Activated T-helper 17 cell treated with anti-CD3 and anti-CD28 coated beads, Interleukin-2, amount 50 U/mL, for 72 hours (primary cell): ENCODE measurements at places on chromosomes 7 and 10.

GRCh38 chr7:41872966-41873365, 170.1 kb upstream of the INHBA start:
- no peaks in the 10 kb centered on the region for H3K36me3 ChIP-seq
- ATAC-seq: no peak
- no peak overlapping the region for H3K27ac ChIP-seq
- no peaks in the 10 kb centered on the region for H3K4me1 ChIP-seq

GRCh38 chr10:62166331-62167131, 102.1 kb downstream of the RTKN2 start:
- H3K36me3 ChIP-seq: no peaks in the 10 kb centered on the region
- H3K4me1 ChIP-seq: no peaks in the 10 kb centered on the region
- no peak for ATAC-seq
- H3K4me3 ChIP-seq: no peak overlapping the region
- no peaks in the 10 kb centered on the region for H3K27me3 ChIP-seq

GRCh38 chr10:60172363-60172990, 217.2 kb downstream of the ANK3 start:
- no peak for ATAC-seq
- no peak overlapping the region for H3K27ac ChIP-seq

- H3K4me3 ChIP-seq: no peak overlapping the region
- H3K36me3 ChIP-seq: no peaks in the 10 kb centered on the region
- H3K27ac ChIP-seq: no peak overlapping the region
- ATAC-seq: no peak
Observed at GRCh38 chr7:69663911-69664832, 65.9 kb downstream of the AUTS2 start.

DNA sequence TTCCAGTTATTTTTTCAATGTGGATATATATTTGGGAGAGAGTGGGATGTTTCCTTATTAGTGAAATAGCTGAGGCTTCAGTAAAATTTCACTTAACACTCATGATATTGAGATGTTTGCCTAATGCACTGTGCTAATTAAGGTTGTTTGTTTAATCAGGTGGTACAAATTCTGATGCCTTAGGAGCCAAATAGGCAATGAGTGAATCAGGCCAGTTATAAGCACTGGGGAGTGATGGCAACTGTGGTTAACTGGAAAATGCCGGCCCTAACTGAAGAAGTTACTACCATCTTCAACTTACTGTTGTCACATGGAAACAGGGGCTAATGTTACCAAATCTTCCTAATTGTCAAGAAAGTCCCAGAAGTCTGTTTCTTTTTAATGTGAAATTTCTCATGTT, 32.0 kb downstream of the VCL start:
- H3K27ac ChIP-seq: no peak overlapping the region
- no peak for ATAC-seq
- H3K4me3 ChIP-seq: no peak overlapping the region
- H3K4me1 ChIP-seq: peaks cover 48% of the 10 kb centered on the region
- no peaks in the 10 kb centered on the region for H3K27me3 ChIP-seq
- peaks cover 11% of the 10 kb centered on the region for H3K36me3 ChIP-seq

DNA sequence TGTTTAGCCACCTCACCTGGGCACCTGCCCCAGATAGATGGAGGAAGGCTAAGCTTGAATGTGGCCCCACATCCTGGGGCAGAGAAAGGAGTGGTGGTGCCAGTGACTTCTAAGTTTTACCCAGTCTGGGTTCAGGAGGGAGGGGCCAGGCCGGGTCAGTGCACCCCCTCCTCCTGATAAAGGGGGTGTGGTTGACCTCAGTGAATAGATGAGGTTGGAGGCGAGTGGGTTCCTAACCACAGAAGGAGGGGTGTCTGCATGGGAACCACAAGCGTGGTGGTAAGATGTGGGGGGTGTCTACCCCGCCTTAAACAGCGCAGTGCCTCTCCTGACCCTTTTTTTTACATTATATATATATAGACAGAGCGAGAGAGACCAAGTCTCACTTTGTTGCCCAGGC, 105.3 kb upstream of the KCTD7 start:
- H3K4me1 ChIP-seq: no peaks in the 10 kb centered on the region
- H3K4me3 ChIP-seq: no peak overlapping the region
- ATAC-seq: no peak
- H3K27me3 ChIP-seq: no peaks in the 10 kb centered on the region

- no peaks in the 10 kb centered on the region for H3K4me1 ChIP-seq
- H3K36me3 ChIP-seq: no peaks in the 10 kb centered on the region
- no peak overlapping the region for H3K27ac ChIP-seq
- H3K27me3 ChIP-seq: no peaks in the 10 kb centered on the region
Observed at GRCh38 chr10:99927721-99928280, 81.9 kb downstream of the DNMBP start.
